ENCODE measurements at places on chromosomes 4 and X. TPM values are rescaled to one million over a fixed set of nuclear protein-coding genes. Genes with fewer than 3 reads are reported as not detected.

The SCRG1 gene
- not detected for total RNA-seq

- H3K36me3 ChIP-seq, result no peaks in the 10 kb centered on the region
- DNase-seq, result no peak
- H3K4me3 ChIP-seq, result no peak overlapping the region
- H3K27me3 ChIP-seq, result no peaks in the 10 kb centered on the region
Measured at GRCh38 chrX:31459361-31459760, 387.5 kb upstream of the FTHL17 start.

The PLP2 gene
- 1.9 TPM for total RNA-seq

DNA sequence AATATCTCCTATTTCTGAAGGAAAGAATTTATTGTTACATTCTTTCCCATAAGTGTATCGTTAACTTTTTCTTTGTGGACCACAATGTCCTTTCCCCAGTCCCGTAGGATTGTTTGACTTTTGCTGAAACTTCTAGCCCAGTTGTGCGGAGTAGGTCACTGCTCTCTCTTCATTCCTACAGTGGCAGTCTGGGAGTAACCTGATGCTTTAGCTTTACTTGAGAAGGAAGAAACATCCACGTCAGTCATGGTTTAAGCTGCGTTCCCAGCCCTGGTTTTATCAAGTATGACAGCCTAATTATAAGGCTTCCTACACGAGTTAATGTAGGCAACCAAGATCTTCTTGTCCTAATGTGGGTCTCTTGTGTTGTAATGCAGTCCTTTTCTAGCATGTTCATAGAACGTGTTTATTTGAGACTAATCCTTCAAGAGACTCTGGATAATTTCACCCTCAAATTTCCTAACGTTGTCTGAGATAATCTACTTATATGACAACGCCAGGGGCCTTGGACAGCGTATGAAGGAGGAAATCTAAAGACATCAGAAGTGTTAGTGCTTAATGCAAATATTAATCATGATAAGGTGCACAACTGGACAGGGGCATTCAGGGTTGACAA, 40.8 kb upstream of the GRPR start:
- H3K27ac ChIP-seq, result no peak overlapping the region
- no peak for DNase-seq

DNA sequence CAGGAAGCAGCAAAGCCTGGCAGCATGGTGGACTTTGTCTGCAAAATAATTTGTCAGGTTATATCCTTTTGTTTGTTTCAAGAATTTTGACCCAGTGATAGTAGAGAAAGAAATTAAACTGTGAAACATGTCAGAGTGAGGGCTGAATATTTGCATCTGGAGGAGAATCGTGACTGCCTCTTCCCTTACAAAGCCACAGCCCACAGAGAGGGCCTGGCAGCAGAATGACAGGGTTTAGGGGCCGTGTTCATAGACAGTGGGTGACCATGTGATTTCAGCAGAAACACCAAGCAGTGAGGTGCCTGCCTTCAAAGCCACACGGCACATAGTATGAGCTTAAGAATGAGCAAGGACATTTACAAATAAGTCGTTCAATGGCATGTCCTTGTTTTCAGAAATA, 24.4 kb upstream of the PLAC8 start:
- H3K27ac ChIP-seq, result no peak overlapping the region
- DNase-seq, result no peak

- H3K4me1 ChIP-seq, result peaks cover 13% of the 10 kb centered on the region
- H3K36me3 ChIP-seq, result no peaks in the 10 kb centered on the region
- no peak overlapping the region for H3K4me3 ChIP-seq
- H3K27ac ChIP-seq, result peak overlapping the region; percentile 30
Measured at GRCh38 chrX:109822861-109823260, 89.8 kb upstream of the ACSL4 start.

The TCP11X2 gene
- 2.0 TPM for total RNA-seq

All from endothelial cell (in vitro differentiated cells).